Body of pancreas (tissue), 4 donors: ENCODE measurements at places on chromosomes 11 and 22. TPM values are rescaled to one million over a fixed set of nuclear protein-coding genes. Genes with fewer than 3 reads are reported as not detected.

Gene UBTFL1
- not detected for total RNA-seq

Gene IGSF22
- not detected for total RNA-seq

Gene RGL4
- total RNA-seq: not detected

DNA sequence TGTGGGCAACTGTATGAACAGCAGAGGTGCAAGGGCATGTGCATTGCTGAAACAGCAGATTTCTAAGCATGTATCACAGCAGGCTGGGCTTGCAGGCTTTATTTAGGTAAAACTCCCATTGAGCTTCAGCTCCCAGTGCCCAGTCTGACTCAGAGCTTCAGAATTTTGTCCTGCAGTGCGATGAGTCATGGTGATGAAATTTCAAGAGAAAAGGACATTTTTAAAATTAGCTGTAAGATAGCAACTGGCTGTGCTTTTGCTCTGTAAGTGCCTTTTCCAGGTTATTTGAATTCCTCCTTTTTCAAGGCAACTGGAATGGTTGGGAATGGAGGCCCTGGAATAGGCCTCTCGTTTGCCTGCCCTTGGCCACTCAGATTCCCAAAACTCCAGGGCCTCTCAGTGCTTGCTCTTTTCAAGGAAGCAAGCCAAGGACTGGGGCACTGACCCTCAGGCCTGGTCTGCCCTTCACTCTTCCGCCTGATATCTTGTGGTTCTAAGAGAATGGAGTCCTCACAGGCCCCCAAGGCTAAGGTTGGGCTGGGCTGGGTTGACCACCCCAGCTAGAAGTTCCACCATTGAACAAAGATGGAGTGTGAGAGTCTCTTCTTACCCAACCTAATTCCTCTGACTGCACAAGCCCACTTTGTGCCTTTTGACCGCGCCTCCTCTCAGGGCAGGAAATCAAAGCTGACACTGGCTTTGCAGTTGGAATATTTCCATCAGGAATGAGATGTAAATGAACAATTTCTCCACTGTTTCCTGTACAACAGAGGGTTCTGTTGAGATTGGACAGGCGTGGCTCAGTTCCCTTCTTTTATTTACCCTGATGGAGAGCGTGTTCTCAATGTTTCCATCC lies 59.5 kb upstream of the PRSS23 start:
- DNase-seq: peak; percentile 72

DNA sequence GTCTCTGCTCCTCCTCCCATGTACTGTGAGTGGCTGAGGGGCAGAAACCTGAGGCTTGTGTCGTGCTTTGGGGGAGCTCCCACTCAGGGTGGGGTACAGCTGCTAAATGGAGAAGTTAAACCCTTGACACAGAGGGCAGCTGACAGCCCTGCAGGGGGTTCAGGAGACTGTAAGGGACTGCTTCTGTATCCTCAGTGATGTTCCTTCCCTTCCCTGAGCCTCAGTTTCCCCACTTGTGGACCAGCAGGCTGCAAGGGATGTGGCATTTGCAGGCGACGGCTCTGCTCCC lies 15.6 kb downstream of the SYNGR1 start:
- DNase-seq: no peak

GRCh38 chr11:59552844-59553243 lies 41.5 kb downstream of the OR4D9 start:
- DNase-seq: no peak

GRCh38 chr11:8047382-8047781 lies 33.6 kb upstream of the TUB start:
- DNase-seq: no peak

- peak; percentile 63 for DNase-seq
These were observed 15.4 kb downstream of the BAD start for GRCh38 chr11:64268893-64269539.

GRCh38 chr11:8777907-8778767 lies 95.5 kb downstream of the RPL27A start:
- DNase-seq: peak; percentile 46

Gene DLG2
- 13.2 TPM for total RNA-seq
